ENCODE measurements at places on chromosomes 6 and 20.

- peak; percentile 28 for DNase-seq
Measured at GRCh38 chr20:59809630-59810448, 123.6 kb downstream of the SYCP2 start.

DNA sequence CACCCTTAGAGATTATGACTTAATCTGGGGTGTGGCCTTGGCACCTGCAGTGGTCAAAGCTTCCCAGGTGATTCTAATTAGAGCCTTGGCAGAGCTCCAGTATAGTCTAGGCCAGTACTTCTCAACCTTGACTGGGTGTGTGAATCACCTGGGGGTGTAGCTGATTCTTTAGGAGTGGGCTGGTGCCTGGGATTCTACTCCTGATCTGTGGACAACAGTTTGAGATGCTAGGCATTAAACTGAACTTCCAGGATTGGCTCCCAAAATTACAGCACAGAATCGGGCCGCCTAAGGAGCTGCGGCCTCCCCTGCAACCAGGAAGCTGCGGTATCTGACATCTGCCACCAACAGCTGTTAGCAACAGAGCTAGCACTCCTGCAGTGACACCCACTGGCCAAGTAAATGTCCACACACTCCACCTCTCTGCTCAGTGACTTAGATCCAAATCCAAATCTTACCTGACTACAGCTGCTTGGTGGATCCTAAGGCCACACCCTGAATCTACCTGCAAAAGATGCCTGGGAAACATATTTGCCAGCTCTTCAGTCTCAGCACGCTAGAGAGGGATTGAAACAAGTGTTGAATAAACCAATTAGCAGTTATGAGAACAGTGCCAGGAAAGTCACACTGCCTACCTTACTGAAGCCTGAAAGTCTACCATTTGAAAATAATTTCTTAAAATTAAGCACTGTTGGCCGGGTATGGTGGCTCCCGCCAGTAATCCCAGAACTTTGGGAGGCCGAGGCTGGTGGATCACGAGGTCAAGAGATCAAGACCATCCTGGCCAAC lies 126.7 kb downstream of the UNC5CL start:
- no peak for DNase-seq

- DNase-seq = no peak
Measured at GRCh38 chr6:17278289-17279063, 2.7 kb upstream of the RBM24 start.

GRCh38 chr6:33589392-33589730 lies 9.3 kb upstream of the BAK1 start:
- no peak for DNase-seq

GRCh38 chr6:49490633-49491032 lies 9.1 kb upstream of the GLYATL3 start:
- no peak for DNase-seq

DNA sequence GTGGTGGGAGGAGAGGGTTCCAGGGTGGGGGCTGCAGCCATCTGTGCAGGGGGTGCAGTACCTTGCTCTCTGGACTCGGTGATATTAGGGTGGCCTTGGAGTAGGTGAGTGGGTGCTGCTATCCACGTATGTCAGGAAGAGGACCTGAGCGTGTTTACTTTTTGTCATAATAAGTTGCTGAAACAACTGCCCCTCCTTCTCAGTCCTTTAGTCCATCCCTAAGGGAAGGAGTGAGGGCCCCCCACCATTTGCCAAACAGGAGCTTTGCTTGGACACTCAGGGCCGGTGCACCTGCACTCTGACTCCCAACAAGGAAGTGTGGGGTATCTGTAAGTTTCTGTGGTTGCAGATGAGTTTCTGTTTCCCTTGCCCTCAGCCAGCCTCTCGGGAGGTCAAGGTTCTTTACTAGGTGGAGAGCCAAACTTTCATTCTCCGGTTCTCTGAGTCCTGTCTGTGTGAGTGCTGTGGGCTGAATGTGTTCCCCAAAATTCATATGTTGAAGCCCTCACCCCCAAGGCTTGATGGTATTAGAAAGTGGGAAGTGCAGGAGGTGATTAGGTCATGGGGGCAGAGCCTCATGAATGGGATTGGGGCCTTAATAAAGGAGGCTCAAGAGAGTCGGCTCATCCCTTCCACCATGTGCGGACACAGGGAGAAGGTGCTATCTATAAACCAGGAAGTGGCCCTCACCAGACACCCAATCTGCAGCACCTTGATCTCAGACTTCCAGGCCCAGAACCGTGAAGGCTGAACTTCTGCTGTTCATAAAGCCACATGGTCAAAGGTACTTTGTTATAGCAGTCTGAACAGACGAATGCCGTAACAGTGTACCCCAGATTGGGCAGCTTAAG lies 19.6 kb upstream of the CCR6 start:
- DNase-seq = no peak

- DNase-seq = no peak
Measured at GRCh38 chr6:6987749-6988148, 120.0 kb upstream of the RREB1 start.

DNA sequence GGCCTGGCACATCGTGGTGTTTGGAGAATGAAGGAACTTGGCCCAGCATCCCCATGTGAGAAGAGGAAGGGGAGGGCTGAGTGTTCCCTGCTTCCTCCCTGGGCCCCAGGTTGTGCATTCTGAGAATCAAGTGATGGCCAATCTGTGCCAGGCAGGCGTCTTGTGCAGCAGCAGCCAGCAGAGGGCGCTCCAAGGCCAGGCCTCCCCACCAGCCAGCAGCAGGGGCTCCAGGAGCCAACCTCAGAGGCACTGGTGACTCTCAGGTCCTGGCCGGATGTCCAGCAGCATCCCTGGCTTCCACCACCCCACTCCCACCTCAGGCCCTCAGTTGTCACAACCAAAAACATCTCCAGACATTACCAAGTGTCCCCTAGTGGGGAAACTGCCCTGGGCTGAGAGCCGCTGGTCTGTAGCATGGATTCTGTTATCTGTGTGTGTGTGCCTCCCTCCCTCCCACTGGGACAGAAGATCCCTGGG lies 192.0 kb downstream of the PREX1 start:
- DNase-seq = no peak

GRCh38 chr6:17865798-17866725 lies 121.4 kb downstream of the KIF13A start:
- DNase-seq = peak; percentile 94

DNA sequence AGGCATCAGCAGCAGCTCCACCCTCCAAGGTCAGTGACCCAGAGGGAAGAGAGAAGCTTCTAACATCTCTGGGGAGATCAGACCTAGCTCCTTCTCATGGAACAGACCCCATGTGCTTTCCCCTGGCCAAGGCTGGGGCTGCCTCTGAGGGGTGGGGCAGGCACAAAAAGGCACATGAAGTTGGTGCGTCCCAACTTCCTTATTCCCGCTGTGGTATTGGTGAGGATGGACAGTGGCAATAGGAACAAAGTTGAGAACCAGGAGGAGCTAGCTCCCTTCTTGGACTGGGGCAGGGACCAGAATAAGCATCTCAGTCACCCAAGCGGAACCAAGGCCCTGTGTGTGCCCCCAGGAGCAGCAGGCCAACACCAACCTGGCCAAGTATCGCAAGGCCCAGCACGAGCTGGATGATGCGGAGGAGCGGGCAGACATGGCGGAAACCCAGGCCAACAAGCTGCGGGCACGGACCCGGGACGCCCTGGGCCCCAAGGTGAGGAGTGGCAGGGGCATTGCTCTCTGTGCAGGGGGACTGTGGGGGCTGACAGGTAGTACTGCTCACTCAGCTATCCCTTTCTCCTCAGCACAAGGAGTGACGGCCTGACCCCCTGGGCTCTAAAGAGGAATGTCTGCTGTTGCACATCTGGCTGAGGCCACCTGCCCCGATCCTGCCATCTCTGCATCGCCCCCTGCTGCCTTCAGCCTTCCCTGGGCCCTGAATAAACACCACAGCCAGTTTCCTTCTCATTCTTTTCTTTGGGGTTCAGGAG lies 46.1 kb downstream of the MYH7B start:
- no peak for DNase-seq

DNA sequence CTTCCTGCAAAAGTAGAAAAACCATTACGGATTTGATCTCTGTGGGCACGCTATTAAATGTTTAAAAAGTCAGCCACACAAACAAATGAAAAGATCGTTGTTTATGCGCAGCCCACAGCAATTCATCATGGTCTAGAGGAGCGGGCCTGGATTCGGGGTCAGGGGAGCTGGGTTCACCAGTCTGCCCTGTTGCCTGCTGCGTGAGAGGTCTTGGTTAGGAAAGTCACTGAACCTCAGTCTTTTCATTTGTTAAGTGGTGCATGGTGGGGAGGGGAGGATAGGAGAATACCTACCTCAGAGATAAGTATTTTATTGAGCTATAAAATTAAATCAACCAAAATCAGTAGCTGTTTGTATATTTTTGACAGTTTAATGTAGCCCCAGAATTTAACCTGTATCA lies 47.3 kb upstream of the FYN start:
- no peak for DNase-seq

DNA sequence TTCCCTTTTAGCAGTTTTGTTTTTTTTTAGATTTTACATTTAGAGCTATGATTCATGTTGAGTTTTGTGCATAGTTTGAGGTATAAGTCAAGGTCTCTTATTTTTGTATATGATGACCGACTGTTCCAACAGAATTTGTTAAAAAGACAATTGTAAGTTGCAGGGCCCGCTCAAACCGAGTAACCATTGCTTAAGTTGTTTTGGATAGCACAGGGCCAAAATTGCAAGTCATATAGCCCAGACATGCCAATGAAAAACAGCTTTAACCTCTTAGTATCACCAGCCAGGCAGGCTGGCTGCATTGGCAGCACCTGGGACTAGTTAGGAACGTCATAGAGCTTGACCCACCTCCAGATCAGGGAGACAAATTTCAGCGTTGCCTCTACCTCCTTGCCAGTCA lies 47.3 kb downstream of the PFDN4 start:
- no peak for DNase-seq

GRCh38 chr20:11776687-11777086 lies 141.0 kb upstream of the BTBD3 start:
- no peak for DNase-seq

DNA sequence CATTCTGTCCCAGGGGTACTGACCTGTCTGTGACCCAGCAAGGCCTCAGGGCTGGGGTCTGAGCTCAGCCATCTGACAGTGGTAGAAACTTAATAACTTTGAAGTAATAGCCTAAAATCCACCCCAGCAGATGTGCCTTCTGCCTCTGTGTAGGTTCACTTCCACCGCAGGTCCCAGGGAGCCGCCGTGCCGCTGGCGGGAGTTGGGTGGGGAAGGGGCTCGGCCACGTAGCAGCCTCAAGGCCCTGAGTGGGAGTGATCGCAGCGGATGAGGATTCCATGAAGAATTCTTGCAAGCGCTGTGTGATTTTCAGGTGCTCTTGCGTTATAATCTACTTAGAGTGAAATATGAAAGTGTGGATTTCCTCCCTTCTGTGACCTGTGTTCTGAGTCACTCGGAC lies 163.7 kb downstream of the DTNBP1 start:
- DNase-seq = no peak

DNA sequence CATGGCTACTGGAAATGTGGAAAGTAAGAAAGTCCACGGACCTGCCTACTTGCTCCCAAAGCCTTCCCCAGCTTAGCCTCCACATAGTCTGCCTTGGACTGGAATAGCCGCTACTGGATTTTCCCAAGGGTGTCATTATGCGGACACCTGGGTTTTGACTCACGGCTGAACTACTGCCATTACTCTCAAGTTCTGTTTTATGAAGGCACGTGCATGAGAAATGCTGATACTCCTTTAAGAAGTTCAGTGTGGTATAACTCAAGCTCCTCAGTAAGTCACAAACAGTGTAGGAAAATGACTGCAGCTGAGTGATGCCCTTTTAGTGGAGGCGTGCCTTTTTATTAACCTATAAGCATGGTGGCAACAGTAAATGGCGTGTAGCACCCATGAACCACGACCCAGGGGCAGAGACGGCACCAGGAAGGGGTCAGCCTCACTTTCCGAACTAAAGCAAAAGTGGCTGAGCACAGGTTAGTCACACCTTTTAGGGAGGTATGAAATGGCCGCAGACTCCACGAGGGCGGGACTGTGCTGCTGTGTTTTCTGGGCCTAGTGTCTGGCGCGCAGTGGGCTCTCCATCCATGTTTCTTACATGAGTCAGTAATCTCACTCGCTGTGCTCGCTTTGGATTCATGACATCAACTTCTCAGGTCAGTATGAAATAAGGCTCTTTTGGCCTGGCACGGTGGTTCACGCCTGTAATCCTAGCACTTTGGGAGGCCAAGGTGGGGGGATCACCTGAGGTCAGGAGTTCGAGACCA lies 23.9 kb downstream of the PSMG4 start:
- no peak for DNase-seq

- no peak for DNase-seq
Measured at GRCh38 chr6:133463790-133464189, 222.6 kb downstream of the EYA4 start.

- DNase-seq = no peak
Measured at GRCh38 chr20:5843054-5843592, 92.9 kb downstream of the SHLD1 start.

GRCh38 chr6:139846538-139847456 lies 472.3 kb upstream of the CITED2 start:
- no peak for DNase-seq

DNA sequence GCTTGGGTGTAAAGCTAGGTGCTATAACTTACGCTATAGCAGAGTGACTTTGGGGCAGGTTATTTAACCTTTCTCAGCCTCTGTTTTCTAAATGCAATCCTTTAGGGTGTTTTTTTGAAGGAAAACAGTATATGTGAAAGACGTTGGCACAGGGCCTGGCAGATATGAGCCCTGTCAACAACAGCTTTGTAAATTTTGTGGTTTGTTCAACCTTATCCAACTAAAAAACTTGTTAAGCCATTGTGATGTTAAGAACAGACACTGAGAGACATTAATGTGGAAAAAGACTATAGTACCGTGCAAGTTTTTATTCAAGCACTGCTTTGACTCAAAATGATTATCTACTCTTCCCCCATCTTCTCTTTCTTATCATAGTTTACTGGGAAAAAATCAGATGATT lies 8.2 kb downstream of the HECA start:
- no peak for DNase-seq

DNA sequence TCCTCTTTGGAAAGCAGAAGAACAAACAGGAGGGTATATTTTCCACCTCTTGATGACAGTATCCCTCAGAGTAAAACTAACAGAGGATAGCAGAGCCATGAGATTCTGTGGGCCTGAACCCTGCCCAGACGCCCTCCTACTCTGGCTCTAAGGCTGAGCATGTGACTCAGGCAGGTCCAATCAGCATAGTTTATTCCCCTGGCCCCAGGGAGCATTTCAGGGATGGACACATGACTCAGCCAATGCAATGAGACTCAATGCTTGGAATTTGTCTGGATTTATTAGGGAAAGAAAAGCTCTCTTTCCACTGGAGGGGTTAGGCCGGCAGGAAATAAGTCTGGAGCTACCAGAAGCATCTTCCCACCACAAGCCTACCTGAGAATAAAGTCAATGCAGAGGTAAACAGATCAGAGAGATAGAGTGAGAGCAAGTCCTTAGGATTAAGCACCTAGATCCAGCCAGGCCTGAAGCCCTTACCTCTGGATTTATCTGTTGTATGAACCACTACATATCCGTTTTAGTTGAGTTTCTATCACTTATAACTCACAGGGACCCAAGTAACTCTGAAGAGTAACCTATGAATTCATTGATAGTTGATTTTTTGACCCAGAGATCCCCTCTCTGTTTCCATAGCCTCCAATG lies 68.2 kb upstream of the EYA2 start:
- no peak for DNase-seq

Measured in coronary artery (tissue), 2 donors.